ENCODE measurements at places on chromosomes 1 and 21.

- DNase-seq = no peak
Observed at GRCh38 chr1:96513136-96513535, 208.4 kb upstream of the PTBP2 start.

GRCh38 chr1:109567877-109568672, 19.7 kb downstream of the GNAI3 start:
- DNase-seq = no peak

GRCh38 chr1:27886353-27886679, 14.0 kb downstream of the THEMIS2 start:
- no peak for DNase-seq

DNA sequence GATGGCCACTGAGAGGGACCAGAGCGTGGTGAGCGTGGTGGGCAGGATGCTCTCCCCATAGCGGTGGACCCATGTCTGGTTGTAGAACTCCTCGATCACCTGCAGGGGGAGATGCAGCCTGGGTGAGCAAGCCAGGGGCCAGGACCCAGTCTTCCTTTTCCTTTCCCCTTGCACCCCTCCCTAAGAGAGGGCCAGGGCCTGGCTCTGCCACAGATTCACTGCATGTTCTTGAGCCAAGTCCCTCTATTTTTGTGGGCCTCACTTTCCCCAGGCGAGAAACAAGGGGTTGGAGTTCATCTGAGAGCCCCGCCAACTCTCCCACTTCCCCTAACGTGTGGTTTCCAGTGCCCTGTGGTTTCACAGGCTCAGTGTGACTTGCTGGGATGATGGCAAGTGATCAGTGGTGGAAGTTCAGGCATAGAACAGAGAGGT, 27.5 kb downstream of the SLC2A1 start:
- DNase-seq = no peak

All from SK-N-MC (cell line).